T follicular helper cell (primary cell): ENCODE measurements at places on chromosomes 5 and 9.

GRCh38 chr5:171920765-171921391 is 85.6 kb downstream of the FBXW11 start:
- no peak for DNase-seq

DNA sequence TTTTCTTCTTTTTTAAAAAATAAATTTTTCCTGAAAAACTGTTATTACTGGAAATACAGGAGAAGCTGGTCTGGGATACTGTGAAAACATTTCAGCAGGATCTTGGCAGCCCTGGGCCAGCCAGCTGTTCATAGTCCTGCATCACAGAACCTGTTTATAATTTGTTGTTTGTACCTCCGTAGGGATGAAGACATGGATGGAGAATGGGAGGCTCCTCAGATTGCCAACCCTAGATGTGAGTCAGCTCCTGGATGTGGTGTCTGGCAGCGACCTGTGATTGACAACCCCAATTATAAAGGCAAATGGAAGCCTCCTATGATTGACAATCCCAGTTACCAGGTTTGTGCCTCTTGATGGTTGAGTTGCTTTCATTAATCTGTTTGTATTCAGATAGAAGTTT is 12.4 kb upstream of the MAML1 start:
- DNase-seq, result no peak

- no peak for DNase-seq
Measured at GRCh38 chr5:155587458-155587857, 573.9 kb downstream of the KIF4B start.

GRCh38 chr5:116528519-116529234 is 45.9 kb downstream of the SEMA6A start:
- no peak for DNase-seq

DNA sequence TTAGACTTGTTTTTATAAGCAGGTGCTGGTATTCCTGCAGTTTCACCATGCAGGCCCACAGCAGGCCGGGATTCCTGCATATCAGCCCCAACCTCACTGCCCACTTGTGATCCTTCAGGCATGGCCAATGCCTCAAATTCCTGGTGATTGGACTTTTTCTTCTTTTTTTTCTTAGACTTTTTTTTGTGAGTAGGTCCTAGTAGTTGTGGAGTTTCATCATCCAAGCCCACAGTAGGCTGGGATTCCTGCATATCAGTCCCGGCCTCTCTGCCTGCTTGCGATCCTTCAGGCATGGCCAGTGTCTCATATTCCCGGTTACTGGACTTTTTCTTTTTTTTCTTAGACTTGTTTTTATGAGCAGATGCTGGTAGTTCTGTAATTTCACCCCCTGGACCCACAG is 4.8 kb downstream of the TTF1 start:
- DNase-seq, result no peak

DNA sequence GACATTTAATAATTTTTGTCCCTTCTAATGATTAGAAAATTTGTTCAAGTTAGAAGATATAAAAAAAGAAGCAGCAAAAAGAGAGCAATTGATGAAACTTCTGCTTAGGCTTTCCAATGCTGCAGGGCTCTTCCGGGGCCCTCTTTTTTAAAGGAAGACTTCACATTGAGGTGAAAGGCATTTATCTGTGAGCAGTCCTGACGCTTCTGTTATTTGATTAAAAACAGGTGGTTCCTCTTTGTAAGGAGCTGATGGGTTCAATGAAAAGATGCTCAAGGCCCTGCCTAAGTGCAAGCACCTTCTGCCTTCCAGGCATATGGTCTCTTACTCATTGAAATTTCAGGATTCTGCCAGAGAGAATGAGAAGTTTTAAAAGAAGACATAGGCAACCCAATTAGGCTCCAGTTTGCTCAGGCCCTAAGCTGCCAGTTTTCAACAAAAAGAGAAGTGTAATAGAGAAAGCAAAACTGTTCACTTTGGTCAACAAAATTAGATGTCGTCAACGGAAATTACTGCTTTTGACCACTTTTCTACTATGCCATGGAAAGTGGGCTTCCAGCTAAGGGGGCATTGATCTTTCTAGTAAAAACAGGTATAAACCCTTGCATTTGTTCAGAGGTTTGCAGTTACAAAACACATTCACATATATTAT is 100.2 kb downstream of the INSYN2B start:
- no peak for DNase-seq

GRCh38 chr5:40518485-40518917 is 161.2 kb upstream of the PTGER4 start:
- no peak for DNase-seq
